ENCODE measurements at places on chromosomes 5 and 9. TPM values are rescaled to one million over a fixed set of nuclear protein-coding genes. Genes with fewer than 3 reads are reported as not detected.

Gene HSPB3
- total RNA-seq = not detected

Gene DMAC1
- 10.4 TPM for total RNA-seq

Gene TRPM3
- total RNA-seq = 0.09 TPM

Gene DBH
- total RNA-seq = not detected

Gene PCDHB4
- total RNA-seq = 0.94 TPM

Gene SPATA31A3
- total RNA-seq = not detected

Gene PAPPA
- total RNA-seq = 27.4 TPM

Gene GMCL2
- not detected for total RNA-seq

Gene PIP5K1B
- total RNA-seq = not detected

Gene CCDC152
- 1.3 TPM for total RNA-seq

Gene SGCD
- total RNA-seq = 11.2 TPM

Gene MARCHF11
- total RNA-seq = not detected

Gene IL9
- not detected for total RNA-seq

Gene SH3GL2
- total RNA-seq = not detected

Gene IFNA13
- not detected for total RNA-seq

Gene FRMD3
- 2.2 TPM for total RNA-seq

Gene STC2
- total RNA-seq = 63.8 TPM

Gene GFPT2
- total RNA-seq = 41.0 TPM

Gene ARL14EPL
- total RNA-seq = not detected

Gene NSG2
- total RNA-seq = not detected

Gene CRB2
- total RNA-seq = under 0.01 TPM

Gene EPB41L4B
- 0.35 TPM for total RNA-seq

Gene SUSD1
- total RNA-seq = 4.9 TPM

Gene MROH2B
- total RNA-seq = not detected

Gene TPPP
- total RNA-seq = 0.35 TPM
